ENCODE measurements at places on chromosomes 2 and 18.

- DNase-seq = no peak
Observed at GRCh38 chr2:88654714-88655113, 27.4 kb upstream of the EIF2AK3 start.

GRCh38 chr2:190837420-190837819 is 43.2 kb upstream of the GLS start:
- no peak for DNase-seq

DNA sequence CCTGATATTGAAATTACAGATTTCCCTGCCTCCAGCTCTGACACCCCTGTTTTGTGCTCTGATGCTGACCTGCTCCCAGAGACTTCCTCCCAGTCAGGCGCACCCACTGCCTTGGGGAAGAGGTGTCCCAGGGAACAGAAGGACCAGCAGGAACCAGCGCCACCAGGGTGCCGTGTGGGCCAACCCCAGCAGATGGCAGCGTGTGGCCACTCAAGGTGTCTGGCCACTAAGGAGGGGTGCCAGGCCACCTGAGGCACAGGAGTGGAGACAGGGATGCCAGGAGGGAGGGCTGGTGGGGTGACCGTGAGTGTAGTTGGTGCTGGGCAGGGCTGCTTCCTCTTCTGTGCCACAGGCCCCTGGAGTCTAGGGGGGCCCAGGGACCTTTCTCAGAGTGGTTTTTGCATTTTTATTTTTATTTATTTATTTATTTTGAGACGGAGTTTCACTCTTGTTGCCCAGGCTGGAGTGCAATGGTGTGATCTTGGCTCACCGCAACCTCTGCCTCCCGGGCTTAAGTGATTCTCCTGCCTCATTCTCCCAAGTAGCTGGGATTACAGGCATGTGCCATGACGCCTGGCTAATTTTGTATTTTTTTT is 56.0 kb downstream of the TEX44 start:
- DNase-seq = peak; percentile 76

- no peak for DNase-seq
Observed at GRCh38 chr2:216694826-216695217, 527 bp downstream of the IGFBP5 start.

- DNase-seq = no peak
Observed at GRCh38 chr2:121387591-121388325, 102.8 kb upstream of the TFCP2L1 start.

DNA sequence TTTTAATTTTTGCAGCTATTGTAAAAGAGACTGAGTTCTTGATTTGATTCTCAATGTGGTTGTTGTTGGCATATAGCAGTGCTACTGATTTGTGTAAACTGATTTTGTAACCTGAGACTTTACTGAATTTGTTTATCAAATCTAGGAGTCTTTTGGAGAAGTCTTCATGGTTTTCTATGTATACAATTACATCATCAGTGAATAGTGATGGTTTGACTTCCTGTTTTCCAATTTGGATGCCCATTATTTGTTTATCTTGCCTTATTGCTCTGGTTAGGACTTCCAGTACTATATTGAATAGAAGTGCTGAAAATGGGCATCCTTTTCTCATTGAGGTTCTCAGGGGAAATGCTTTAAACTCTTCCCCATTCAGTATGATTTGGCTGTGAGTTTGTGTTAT is 99.7 kb downstream of the GULP1 start:
- no peak for DNase-seq

DNA sequence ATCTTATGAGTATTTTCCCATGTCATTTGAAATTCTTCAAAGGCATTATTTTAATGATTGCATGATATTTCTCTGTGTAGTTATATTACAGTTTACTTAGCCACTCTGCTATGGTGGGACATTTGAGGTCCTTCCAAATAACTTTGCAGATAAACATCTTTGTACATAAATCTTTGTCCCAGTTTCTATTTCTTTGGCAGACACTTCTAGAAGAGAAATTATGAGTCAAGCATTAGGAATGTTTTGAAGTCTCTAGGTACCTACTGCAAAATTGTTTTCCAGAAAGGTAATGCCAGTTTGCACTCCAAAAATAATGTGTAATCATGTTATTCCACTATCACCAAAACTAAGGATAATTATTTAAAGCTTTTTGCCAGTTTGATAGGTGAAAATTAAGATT is 149.7 kb downstream of the EN1 start:
- DNase-seq = no peak

DNA sequence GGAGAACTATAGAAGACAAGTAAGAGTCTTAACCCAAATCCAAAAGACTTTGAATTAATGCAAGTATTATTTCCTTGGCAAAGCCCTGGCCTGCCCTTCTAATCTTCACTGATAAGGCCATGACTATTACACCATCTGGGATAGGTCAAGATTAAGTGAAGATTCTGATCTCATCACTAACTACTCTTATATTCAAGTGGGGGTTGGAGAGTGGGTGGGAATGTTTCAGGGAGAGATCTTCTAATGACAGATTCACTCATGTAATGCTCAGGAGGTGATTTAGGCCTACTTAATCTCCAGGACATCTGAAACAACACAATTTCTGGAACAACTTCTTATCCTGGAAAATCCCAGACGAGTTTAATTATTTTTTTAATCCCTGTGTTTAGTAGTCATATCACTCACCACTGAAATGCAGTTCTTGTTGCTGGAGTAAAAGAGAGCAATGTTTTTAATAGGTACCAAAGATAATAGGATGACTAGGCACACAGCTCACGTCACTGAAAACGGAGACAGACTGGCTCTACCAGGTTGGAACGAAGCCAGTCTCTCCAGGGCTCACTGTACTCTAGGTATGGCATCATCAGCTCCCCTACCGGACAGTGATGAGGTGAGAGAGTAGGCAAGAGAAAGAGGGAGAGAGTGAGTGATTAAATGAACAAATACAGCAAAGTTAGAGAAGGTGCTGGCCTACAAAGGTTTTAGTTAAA is 133.1 kb downstream of the NCKAP5 start:
- DNase-seq = no peak

GRCh38 chr2:81196383-81196851 is 891.9 kb upstream of the LRRTM1 start:
- DNase-seq = no peak

DNA sequence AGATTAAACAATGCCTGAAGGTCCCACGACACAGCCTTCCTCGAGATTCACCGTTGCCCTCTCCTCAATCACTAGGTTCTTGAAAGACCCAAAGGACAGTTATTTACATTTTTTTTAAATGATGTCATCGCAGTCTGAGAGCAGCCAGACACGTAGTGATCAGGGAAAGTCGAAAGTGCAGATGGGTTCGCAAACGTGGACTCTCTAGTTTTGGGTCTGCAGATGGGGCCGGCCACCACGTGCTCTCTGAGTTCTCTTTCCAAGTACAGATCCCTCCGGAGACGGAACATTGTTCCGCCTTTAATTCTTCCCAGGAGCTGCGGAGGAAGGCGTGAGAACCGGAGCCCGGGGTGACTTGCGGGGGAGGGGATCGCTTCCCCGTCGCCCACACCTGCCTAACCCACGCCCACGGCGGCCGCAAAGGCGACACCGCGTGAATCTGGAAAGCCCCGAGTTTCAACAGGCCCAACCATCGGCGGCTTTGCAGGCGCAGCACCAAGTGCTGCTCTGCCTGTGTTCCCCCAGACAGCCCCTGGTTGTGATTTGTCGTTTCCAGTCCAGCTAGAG is 54.3 kb downstream of the PKDCC start:
- DNase-seq = peak; percentile 96

DNA sequence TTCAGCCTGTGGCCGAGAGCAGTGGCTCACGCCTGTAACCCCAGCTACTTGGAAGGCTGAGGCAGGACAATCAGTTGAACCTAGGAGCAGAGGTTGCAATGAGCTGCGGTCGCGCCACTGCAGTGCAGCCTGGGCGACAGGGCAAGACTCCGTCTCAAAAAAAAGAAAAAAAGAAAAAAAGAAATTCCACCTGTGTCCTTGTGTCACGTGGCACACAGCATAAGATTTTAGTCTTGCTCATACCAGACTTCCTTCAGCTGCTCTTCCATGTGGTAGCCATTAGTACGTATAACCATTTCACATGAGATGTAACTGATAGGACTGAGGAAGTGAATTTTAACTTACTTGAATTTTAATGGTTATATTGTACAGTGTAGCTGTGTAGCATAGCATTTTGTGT is 4.0 kb downstream of the NOP58 start:
- peak; percentile 3 for DNase-seq

GRCh38 chr2:142286618-142287017 is 155.8 kb upstream of the LRP1B start:
- no peak for DNase-seq

DNA sequence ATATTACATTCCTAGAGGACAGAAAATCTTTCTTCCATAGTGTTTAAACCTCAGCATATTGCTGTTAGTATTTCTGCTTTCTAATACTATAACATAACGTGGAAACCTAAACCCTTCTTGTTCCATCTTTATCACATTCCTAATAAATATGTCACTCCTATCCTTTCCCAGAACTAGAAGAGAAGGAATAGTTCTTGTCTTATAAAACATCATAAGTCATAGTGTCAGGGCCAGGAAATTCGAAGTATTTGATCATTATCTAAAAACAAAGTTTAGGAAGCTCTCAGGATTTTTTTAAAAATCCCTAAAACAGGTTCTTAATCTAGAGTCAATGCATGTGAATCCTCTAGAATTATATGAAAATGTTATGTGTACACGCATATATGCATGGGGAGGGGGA is 2.0 kb downstream of the NHEJ1 start:
- DNase-seq = no peak

DNA sequence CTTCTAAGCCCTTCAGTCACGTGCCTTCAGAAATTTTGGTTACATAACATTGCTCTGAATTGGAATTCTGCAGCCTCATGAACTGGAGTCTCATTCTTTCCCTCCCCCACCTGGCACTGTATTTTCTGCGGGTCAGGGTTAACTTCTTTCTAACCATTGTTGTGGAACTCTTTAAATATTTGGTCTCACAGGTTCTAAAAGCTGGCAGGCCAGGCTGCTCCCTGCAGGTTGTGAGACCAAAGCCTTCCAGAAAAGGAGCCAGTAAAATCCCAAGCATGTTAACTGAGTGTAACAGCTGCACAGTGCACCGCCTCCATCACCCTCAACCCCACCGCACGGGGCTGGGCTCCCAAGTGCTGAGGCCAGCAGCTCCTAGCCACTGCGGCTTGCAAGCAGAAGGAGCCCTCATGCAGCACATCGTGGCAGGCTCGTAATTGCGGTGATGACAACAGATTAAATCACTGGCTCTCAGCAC is 174.1 kb upstream of the ALPP start:
- no peak for DNase-seq

DNA sequence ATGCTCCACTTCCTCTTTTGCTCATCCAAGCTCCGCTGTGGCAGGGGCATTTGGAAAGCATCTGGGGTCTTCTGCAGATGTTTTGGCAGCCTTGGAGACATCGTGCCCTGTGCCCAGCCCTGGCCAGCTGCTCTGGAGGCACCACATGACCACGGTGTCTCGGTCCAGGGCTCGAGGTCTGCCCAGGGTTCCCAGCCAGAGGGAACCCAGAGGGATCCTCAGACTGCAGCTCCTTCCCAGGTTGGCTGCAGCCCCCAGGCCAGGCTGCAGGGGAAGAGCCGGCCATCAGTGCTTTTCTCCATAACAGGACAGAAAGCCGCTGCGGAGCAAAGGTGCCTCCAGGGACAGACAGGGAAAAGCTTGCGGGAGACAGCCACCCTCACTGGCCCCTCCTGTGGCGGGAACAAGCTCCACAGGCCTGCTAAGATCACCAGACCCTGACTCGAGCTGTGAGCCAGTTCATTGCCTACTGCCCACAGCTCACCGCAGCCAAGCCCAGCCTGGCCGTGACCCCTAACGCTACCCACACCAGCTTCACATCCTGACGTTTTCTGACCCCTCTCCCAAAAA is 74.7 kb downstream of the SMAD7 start:
- DNase-seq = peak; percentile 49

GRCh38 chr18:11125492-11126315 is 23.7 kb downstream of the PIEZO2 start:
- no peak for DNase-seq

DNA sequence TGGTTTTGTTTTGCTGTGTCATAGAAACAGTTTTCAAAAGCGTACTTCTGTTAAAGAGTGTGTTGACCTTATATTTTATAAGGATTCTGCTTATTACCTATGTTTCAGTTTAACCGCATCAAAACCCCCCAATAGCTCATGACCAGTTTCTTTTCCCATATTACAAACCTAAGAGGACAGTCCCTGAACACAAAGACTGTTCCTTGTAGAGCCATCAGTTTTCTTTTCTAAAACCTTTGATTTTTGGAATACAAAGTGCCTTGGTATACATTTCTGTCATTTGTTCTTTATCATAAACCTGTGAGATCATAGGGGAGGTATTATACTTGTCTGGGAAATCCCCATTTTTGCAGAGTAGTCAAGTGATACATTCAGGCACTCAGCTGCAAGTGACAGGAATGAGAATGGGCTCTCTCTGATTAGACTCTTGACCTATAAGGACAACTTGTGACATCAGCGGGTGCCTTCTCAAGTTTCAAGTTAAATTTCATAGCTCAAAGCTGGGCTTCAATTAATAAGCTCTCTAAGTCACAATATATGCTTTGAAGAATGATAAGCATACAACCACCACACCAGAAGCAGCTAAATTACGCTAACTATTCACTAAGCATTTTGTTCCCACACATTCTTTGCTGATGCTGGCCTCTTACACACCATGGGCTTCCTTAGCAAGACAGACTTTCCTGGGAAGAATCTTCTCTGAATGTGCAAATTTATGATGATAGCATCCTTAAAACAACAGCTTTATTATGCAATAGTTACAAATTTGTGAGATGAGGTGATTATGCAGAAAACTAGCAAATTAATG is 97.5 kb upstream of the CD302 start:
- DNase-seq = peak; percentile 19

DNA sequence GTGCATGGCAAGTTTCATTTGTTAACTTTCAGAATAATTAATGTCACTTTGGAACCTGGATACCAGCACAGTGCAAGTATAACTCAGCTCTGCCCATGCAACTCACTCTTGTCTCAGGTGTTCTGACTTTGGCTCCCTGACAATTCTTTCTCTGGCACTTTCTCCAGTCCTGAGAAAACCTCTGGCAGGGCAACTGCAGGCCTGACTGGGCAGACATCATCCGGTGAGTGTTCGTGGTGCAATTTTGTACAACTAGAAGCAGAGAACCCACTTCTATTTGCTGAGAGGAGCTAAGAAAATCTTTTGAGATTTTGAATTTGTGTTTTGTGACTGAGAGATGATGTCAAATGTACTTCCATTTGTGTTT is 143.0 kb downstream of the AQP4 start:
- no peak for DNase-seq

DNA sequence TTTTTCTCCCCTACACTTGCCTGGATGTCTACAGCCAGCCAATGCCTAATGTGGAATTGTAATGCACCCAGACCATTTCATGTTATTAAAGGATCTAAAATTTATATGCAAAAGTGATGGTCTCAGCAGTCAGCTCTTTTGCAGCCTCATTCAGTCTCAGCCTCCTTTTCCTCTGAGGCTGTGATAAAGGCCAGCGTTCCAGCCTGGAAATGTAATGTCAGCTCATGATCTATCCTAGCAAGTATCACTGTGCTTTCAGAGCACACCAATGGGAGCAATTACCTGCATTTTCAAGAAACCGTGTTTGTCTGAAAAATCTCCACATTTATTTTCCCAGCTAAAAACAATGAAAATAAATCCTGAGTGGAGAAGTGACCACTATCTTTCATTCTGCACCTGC is 274.6 kb downstream of the CDH20 start:
- DNase-seq = no peak

Data from suppressor macrophage (primary cell).